Stomach (tissue), 19 donors: ENCODE measurements at places on chromosomes 1 and 21. TPM values are rescaled to one million over a fixed set of nuclear protein-coding genes. Genes with fewer than 3 reads are reported as not detected.
A peak's percentile ranks its signal among the peaks of the same experiment; 100 is the strongest.

The FAM78B gene
- polyA plus RNA-seq = 0.55 TPM

GRCh38 chr1:234495231-234495990 lies 16.4 kb upstream of the TARBP1 start:
- peaks cover 17% of the 10 kb centered on the region for H3K4me1 ChIP-seq
- no peak overlapping the region for H3K27ac ChIP-seq
- no peaks in the 10 kb centered on the region for H3K36me3 ChIP-seq
- H3K27me3 ChIP-seq = no peaks in the 10 kb centered on the region

- no peaks in the 10 kb centered on the region for H3K36me3 ChIP-seq
- no peaks in the 10 kb centered on the region for H3K27me3 ChIP-seq
- DNase-seq = no peak
Measured at GRCh38 chr1:43015269-43015668, 56.6 kb upstream of the SLC2A1 start.

The DPT gene
- 60.3 TPM for polyA plus RNA-seq

The CDC42BPA gene
- polyA plus RNA-seq = 11.6 TPM

The CR1L gene
- not detected for polyA plus RNA-seq

The TXLNA gene
- polyA plus RNA-seq = 12.1 TPM

GRCh38 chr1:162844153-162844552 lies 16.8 kb downstream of the CCDC190 start:
- no peaks in the 10 kb centered on the region for H3K36me3 ChIP-seq
- no peaks in the 10 kb centered on the region for H3K4me1 ChIP-seq
- no peaks in the 10 kb centered on the region for H3K27me3 ChIP-seq
- DNase-seq = no peak

DNA sequence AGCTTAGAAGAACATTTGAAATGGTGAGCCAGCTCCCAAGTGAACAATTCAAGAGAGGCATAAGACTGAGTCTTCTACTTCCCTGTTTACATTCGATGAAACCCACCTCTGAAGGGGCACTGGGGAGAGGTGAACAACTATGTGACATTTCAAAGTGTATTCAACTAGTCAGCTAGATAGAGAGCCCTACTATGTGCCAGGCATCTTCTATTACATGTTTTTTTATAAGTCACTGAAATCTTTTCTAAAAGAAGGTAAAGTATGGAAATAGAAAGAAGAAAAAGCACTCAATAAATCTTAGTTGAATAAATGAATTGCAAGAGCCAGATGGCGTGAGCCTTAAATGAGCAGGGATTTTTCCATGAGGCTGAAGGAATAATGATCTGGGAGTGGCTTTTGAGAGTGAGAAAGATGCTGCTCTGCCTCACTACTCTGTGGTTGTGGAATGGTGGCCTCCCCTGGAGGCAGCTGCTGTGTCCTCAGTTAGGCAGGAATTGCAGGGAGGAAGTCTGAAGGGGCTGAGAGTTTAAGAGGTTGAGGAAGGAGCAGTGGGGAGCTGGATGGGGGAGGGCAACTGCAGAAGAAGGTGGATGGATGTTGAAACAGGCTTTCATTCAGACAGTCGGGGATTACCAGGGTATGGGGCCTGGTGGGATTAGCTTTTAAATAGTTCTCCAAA lies 10.4 kb upstream of the PTPRF start:
- no peak overlapping the region for H3K4me3 ChIP-seq
- no peak for DNase-seq
- no peaks in the 10 kb centered on the region for H3K4me1 ChIP-seq
- H3K27me3 ChIP-seq = no peaks in the 10 kb centered on the region
- no peak overlapping the region for H3K27ac ChIP-seq

- DNase-seq = no peak
- no peak overlapping the region for H3K4me3 ChIP-seq
- H3K36me3 ChIP-seq = no peaks in the 10 kb centered on the region
- H3K27me3 ChIP-seq = no peaks in the 10 kb centered on the region
- H3K27ac ChIP-seq = no peak overlapping the region
- H3K4me1 ChIP-seq = no peaks in the 10 kb centered on the region
Measured at GRCh38 chr1:158516966-158517365, 37.2 kb downstream of the OR6Y1 start.

DNA sequence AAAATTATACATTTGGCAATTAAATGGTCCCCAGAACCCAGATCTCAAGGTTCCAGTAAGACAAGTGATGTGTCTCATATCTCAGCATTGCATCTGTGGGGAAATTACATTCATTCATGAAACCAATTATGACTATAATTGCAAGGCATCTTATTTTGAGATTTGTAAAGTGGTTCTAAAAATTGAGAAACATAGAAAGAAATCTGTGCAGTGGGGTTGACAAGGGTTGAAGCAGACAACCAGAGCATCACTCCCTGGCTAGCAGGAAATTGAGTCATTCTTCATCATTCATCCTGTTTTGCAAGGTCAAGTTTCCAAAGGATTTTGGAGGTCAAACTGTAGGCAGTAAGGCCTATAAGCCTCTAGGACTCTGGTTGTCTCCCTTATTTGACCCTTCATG lies 25.1 kb upstream of the MROH9 start:
- no peaks in the 10 kb centered on the region for H3K4me1 ChIP-seq
- no peak overlapping the region for H3K4me3 ChIP-seq
- no peaks in the 10 kb centered on the region for H3K36me3 ChIP-seq
- no peaks in the 10 kb centered on the region for H3K27me3 ChIP-seq

DNA sequence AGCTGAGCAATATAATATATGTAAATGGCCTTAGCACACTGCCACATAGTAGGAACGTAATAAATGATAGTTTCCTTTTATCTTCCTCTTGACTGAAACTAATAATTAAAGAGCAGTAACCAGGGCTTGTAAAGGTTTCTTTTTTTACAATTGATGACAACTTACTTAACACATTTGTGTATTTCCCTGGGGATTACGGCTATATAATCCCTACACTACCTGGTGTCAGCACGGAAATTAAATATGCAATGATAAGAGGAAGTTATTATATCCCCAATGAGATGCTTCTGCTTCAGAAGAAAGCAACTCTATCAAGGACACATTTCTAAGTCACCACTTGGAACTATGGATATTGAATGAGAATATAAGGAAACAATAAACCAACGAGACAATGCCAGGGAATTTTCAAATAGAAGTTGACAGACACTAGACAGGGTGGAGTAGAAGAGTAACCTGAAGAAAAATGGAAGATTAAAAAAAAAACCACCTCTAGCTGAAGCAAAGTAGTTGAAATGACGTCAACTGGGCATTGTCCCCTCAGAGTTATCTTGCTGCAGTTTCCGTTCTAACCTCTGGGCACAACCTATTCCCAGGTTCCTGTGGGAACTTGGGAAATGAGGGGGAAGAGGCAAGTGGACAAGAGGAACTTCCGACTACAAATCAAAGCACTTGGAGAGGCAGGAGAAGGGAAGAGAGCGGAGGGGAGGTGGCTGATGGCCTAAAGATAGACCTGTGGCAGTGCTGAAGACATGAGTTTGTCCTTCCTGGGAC lies 66.5 kb downstream of the PLPP3 start:
- H3K4me1 ChIP-seq = peaks cover 48% of the 10 kb centered on the region
- H3K36me3 ChIP-seq = peaks cover 69% of the 10 kb centered on the region
- no peaks in the 10 kb centered on the region for H3K27me3 ChIP-seq
- no peak overlapping the region for H3K4me3 ChIP-seq
- H3K27ac ChIP-seq = no peak overlapping the region

DNA sequence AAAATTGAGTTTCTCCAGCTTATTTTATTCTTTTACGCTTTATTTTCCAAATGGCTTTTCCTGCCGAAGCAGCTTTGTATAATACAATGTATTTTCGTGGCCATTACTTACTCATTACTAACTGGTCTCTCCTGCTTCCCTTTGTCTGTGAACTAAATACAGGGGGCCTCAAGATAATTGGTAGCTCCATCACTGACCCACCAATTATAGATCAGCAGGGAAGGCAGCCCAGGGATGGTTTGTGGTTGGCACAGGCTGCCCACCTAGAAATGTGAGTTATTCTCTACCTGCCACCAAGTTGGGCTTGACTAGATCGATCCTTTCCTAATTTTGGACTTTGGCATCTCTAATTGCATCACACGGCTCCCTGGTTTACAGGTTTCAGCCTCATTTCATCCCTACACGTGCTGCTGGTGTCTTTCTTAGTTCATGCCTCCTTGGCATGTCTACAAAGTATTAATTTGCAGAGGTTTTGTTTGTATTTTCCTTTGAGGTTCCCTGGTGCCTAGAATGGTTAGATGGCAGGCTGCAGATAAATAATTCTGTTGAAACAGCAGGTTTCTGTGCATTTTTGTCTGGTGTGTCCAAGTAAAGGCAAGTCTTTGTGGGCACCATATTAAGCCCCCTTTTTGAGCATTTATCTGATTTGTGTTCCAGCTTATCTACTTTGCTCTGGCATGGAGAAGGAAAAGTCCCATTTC lies 35.2 kb downstream of the PEX14 start:
- H3K4me1 ChIP-seq = peaks cover 77% of the 10 kb centered on the region
- DNase-seq = no peak
- H3K27ac ChIP-seq = peak overlapping the region; percentile 39
- H3K36me3 ChIP-seq = no peaks in the 10 kb centered on the region
- no peak overlapping the region for H3K4me3 ChIP-seq

The EXTL1 gene
- not detected for polyA plus RNA-seq

DNA sequence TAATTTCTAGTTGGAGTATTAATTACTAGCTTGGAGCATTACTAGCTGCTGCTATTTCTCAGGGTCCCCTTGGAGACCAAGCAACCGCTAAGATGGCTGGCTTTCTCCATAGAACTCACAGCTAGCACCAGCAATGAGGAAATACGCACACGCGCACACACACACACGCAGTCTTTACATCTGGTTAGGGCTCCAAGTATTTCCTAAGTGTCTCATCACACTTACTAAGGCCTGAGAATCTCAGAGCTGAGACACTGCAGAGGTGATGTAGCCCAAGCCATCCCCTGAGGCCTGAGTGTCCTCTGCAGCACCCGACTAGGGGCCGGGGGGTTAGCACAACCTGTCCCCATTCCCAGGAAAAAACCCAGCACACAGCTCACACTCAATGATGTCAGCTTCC lies 42.5 kb downstream of the ITPKB start:
- peak overlapping the region; percentile 23 for H3K27ac ChIP-seq
- H3K4me3 ChIP-seq = no peak overlapping the region
- peaks cover 20% of the 10 kb centered on the region for H3K4me1 ChIP-seq
- no peaks in the 10 kb centered on the region for H3K27me3 ChIP-seq
- DNase-seq = no peak
- no peaks in the 10 kb centered on the region for H3K36me3 ChIP-seq

DNA sequence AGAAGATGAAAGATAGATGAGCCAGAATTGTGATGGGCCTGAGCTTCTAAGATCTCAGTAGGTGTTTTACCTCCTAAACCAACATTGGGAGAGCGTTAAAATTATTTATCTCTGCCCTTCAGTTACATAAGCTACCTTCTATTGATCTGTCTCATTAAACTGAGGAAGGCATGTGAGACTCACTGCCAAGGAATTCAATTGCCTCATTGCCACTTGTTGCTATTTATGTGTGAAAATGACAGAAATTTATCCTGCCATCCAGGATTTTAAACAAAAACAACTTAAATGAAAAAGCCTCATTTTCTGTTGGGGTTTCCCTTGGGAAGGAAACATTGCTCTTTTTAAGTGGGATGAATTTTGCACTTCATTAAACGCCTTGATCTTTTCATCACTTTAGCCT lies 78.7 kb upstream of the RUNX1 start:
- no peak overlapping the region for H3K4me3 ChIP-seq
- no peak for DNase-seq
- no peaks in the 10 kb centered on the region for H3K36me3 ChIP-seq
- no peak overlapping the region for H3K27ac ChIP-seq
- H3K4me1 ChIP-seq = no peaks in the 10 kb centered on the region

DNA sequence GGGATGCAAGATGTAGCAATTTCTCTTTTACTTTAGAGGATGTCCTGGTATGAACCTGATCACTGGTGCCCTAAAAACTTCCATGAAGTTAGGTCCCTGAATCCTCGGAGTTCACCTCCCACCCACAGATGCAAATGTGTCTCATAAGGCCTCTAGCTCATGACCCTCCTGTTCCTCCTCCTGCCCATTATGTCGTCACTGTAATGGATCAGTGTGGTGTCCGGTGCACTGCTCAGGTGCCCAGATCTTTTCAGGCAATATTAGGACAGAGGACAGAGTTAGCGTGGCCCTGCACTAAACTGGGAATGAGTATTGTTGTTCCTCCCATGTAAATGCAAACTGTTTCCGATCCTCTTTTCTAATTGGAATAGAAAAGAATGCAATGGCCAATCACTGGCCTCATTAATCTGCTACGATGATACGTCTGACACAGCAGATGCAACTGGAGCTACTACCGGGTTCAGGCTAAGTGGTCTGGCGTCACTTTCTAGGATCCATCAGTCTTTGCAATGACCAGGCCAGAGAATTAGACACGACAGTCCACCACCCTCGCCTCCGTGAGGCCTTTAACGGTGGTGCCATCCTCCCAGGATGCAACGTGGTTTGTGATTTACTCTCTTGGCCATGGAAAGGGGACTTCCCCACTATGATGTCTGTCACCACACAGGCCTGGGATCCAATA lies 3.4 kb upstream of the COL6A2 start:
- DNase-seq = no peak
- peak overlapping the region; percentile 88 for H3K27ac ChIP-seq
- no peaks in the 10 kb centered on the region for H3K27me3 ChIP-seq
- H3K4me3 ChIP-seq = no peak overlapping the region

The CHRM3 gene
- 3.6 TPM for polyA plus RNA-seq

DNA sequence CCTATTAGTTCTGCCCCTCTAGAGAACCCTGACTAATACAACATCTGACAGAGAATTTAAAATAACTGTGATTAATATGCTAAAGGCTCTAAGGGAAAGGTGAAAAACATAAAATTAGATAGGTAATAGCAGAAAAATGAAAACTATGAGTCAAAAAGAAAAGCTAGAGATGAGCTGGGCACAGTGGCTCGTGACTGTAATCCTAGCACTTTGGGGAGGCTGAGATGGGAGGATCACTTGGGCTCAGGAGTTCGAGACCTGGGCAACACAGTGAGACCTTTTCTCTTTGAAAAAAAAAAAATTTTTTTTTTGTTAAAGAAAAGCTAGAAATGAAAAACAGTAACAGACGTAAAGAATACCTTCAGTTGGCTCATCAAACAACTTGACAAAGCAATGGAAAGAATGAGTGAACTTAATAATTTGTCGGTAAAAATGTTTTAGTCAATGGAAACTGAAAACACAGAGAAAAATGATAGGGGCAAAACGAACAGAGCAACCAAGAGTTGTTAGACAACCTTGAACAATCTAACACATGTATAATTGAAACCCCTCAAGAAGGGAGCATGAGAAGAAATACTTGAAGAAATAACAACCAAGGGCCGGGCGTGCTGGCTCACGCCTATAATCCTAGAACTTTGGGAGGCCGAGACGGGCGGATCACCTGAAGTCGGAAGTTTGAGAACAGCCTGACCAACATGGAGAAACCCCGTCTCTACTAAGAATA lies 132.9 kb upstream of the GFI1 start:
- no peaks in the 10 kb centered on the region for H3K4me1 ChIP-seq
- no peak overlapping the region for H3K4me3 ChIP-seq
- no peak for DNase-seq
- no peaks in the 10 kb centered on the region for H3K36me3 ChIP-seq
- H3K27ac ChIP-seq = no peak overlapping the region

DNA sequence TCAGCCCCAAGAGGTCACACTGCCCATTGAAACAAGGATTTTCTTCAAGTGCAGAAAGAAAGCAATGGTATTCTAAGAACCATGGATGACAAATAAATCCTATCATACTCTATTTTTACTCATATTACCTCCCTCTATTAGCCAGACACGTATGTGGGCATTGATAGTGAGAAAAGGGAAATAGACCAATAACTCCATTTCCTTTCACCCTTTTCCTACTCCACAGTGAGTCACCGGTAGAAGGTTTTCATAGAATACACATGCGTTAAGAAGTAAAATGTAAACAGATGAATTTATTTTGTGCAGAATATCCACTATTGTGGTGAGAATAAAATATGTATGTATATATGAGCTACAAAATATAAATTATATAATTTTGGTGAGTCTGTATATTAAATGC lies 568.9 kb upstream of the ADGRL4 start:
- H3K27me3 ChIP-seq = no peaks in the 10 kb centered on the region
- no peaks in the 10 kb centered on the region for H3K36me3 ChIP-seq
- no peak overlapping the region for H3K4me3 ChIP-seq
- H3K27ac ChIP-seq = no peak overlapping the region
- DNase-seq = no peak
- no peaks in the 10 kb centered on the region for H3K4me1 ChIP-seq
